ENCODE measurements at places on chromosomes 16 and 17.
A peak's percentile ranks its signal among the peaks of the same experiment; 100 is the strongest.

DNA sequence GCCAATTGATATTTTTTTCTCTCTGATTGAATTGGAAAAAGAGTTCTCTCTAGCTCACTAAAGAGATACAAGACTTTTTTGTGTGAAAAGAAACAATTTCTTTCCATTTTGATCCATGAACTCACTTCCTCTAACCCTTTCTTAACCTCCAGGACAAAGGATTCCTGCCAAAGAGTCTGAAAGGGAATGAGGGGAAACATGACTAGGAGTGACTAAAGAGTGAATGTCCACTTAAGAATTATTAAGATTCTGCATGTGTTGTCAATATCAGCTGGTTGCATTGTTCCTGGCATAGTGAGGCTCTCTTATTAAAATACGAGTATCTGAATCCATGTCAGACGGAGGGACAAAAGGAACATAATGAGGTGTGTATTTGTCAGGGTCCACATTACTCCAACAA, 344.7 kb downstream of the GRIN2A start:
- H3K4me1 ChIP-seq: no peaks in the 10 kb centered on the region
- DNase-seq: no peak
- no peaks in the 10 kb centered on the region for H3K27me3 ChIP-seq
- H3K27ac ChIP-seq: no peak overlapping the region

DNA sequence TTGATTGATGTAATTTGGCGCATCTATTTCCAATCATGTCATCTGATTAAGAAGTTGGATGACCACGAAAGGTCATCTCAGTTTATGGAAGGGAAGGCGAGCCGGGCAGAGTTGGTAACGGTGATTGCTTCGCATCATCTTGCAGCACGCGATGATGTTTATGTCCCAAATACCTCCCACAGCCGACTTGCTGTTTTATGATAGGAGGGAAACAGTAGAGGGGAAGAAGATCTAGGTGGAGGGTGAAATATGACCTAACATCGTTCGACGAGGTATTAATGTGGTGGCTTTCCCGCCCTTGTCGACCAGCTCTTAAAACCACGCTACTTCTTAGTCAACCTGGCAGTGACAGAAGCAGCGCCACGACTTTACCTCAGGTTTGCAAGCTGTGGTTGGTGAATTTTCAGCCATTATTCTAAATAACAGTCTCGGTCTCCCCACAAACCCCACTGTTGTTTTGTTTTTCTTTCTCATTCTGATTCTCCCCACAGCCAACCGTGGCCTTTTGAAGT, 805 bp upstream of the TANC2 start:
- peaks cover 28% of the 10 kb centered on the region for H3K27me3 ChIP-seq
- H3K27ac ChIP-seq: no peak overlapping the region
- peaks cover 15% of the 10 kb centered on the region for H3K4me1 ChIP-seq
- H3K4me3 ChIP-seq: peak overlapping the region; percentile 57
- no peaks in the 10 kb centered on the region for H3K36me3 ChIP-seq
- DNase-seq: no peak

DNA sequence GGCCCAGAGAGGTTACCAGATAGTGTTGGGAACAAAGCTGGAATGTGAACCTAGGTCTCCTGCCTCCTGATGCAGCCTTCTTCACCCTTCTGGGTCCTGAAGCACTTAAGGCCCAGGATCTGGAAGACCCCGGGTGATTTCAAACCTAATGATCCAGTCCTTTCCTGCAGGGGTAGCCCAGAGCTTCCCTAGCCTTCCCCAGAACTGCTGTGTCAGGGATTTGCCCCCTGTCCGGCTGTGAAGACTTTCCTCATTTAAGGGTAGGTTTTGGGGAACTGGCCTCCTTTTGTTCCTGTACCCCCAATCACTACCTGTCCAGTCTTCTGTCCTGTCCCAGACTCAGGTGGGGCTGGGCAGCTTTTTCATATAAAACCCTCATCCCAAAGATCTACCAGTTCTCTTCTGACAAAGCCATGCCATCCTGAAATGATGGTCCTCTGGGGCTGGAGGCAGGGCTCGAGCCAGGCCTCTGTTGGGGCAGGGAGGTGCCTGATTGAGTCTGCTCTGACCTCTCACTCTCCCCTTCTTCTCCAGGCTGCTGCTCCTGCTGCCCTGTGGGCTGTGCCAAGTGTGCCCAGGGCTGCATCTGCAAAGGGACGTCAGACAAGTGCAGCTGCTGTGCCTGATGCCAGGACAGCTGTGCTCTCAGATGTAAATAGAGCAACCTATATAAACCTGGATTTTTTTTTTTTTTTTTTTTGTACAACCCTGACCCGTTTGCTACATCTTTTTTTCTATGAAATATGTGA, 1.3 kb downstream of the MT1X start:
- DNase-seq: no peak
- H3K4me3 ChIP-seq: no peak overlapping the region
- peaks cover 5% of the 10 kb centered on the region for H3K4me1 ChIP-seq
- peaks cover 61% of the 10 kb centered on the region for H3K27me3 ChIP-seq
- no peak overlapping the region for H3K27ac ChIP-seq

GRCh38 chr17:29250666-29251065, 4.0 kb downstream of the CRYBA1 start:
- DNase-seq: no peak
- no peak overlapping the region for H3K4me3 ChIP-seq
- H3K27me3 ChIP-seq: no peaks in the 10 kb centered on the region
- H3K27ac ChIP-seq: no peak overlapping the region

DNA sequence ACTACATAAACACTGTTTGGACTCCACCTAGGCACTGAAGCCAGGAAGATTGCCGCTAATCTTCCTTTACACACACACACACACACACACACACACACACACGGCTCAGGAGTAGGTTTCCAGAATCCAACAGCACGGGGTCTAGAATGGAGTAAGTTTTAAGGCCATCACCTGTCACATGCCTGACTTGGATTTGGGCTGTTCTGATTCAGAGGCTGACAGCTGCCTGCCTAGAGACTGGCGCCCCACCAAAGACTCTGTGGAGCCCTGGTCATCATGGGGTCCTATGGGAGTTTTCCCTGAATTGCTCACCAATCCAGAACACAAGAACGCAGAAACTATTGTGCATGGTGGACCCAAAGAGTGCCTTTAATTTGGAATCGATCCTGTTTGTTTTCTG, 10.9 kb downstream of the CDRT4 start:
- H3K27ac ChIP-seq: no peak overlapping the region
- no peaks in the 10 kb centered on the region for H3K27me3 ChIP-seq
- DNase-seq: no peak
- H3K4me3 ChIP-seq: no peak overlapping the region
- no peaks in the 10 kb centered on the region for H3K4me1 ChIP-seq

- no peaks in the 10 kb centered on the region for H3K27me3 ChIP-seq
- no peak overlapping the region for H3K27ac ChIP-seq
- H3K36me3 ChIP-seq: no peaks in the 10 kb centered on the region
- DNase-seq: no peak
- H3K4me3 ChIP-seq: no peak overlapping the region
Measured at GRCh38 chr16:2610781-2611498, 71.4 kb upstream of the KCTD5 start.

- no peak for DNase-seq
- H3K27me3 ChIP-seq: peaks cover 19% of the 10 kb centered on the region
- H3K36me3 ChIP-seq: no peaks in the 10 kb centered on the region
- H3K4me1 ChIP-seq: peaks cover 16% of the 10 kb centered on the region
Measured at GRCh38 chr16:30895627-30896260, 670 bp upstream of the CTF1 start.

- no peaks in the 10 kb centered on the region for H3K27me3 ChIP-seq
- peak overlapping the region; percentile 21 for H3K4me3 ChIP-seq
- H3K4me1 ChIP-seq: peaks cover 35% of the 10 kb centered on the region
- peak; percentile 29 for DNase-seq
- peaks cover 15% of the 10 kb centered on the region for H3K36me3 ChIP-seq
- peak overlapping the region; percentile 86 for H3K27ac ChIP-seq
Measured at GRCh38 chr16:52456368-52456767, 90.6 kb downstream of the TOX3 start.

- no peak for DNase-seq
- peak overlapping the region; percentile 92 for H3K27ac ChIP-seq
- H3K27me3 ChIP-seq: no peaks in the 10 kb centered on the region
- no peaks in the 10 kb centered on the region for H3K36me3 ChIP-seq
- H3K4me1 ChIP-seq: peaks cover 78% of the 10 kb centered on the region
Measured at GRCh38 chr17:14329900-14330491, 29.1 kb downstream of the HS3ST3B1 start.

DNA sequence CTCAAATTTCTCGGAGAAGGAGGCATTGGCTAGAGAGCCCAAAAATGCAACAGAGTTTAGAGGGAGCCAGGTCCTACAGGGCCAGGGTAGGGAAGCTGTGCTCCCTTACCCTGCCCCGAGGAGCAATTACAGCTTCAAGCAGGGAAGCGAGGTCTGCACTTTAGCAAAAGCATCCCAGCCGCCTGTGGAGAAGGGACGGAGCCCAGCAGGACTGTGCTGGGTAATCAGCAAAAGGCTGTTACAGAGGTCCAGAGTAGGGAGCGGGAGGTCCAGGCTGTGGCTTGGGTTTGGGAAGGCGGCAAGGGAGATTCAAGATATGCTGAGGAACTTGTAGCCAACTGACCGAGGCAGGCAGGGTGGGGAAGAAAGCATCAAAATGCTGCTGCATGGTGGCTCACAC, 162.6 kb downstream of the TMEM132E start:
- no peak overlapping the region for H3K27ac ChIP-seq
- H3K27me3 ChIP-seq: no peaks in the 10 kb centered on the region
- no peak overlapping the region for H3K4me3 ChIP-seq

DNA sequence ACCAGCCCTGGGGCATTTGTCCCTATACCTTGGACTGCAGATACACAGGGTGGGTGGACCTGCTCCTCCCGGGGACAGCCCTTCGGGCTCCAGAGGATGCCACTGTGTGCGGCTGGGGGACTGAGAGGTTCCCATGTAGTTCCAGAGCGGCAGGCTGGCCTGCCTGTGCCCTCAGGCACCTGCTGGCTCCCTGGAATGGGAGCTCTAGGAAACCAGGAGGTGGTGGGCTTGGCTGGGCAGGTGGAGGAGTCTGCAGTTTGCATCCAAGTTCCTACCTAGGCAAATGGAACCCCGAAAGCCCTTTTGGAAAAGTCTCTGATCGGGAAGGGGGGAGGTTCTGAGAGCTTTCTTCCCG, 982 bp downstream of the DBNDD1 start:
- H3K4me1 ChIP-seq: peaks cover 17% of the 10 kb centered on the region
- H3K27me3 ChIP-seq: peaks cover 34% of the 10 kb centered on the region
- DNase-seq: no peak
- H3K27ac ChIP-seq: no peak overlapping the region
- peak overlapping the region; percentile 62 for H3K4me3 ChIP-seq

- DNase-seq: no peak
- H3K4me3 ChIP-seq: no peak overlapping the region
- H3K27me3 ChIP-seq: no peaks in the 10 kb centered on the region
- no peaks in the 10 kb centered on the region for H3K4me1 ChIP-seq
- H3K27ac ChIP-seq: no peak overlapping the region
Measured at GRCh38 chr17:2792366-2793169, 3.7 kb upstream of the RAP1GAP2 start.

DNA sequence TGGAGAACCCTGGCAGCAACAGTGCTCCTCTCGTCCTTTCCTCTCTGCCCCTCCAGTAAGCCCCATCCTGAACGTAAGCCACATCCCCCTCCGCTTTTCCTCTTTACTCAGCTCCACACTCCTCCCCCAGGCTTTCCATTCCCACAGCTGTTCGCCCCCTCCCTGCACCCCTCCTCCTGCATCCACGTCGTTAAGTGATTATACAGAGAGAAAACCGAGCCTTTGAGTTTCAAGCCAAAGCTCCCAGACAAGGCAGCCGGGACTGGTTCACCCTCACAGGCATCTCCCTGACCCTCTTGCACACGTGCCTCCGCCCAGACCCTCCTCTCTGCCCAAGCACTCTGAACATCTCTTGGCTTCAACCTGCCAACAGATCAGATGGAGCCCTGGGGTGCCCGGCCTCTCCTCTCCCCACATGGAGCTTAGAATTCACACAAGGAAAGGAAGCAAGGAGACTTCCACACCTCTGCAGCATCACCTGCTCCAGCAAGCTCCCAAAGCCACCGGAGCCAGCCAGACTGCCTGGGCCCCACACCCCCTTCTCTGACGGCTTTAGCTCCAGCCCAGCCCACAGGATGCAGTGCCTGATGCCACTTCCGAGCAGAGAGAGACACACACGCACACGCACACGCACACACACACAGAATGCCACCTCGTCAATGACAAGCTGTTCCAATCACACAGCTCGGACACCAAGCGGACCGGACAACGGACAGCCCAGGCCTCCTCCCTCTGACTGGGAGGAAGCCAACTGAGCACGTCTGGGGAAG, 99.9 kb upstream of the CCL2 start:
- peaks cover 47% of the 10 kb centered on the region for H3K27me3 ChIP-seq
- no peak overlapping the region for H3K4me3 ChIP-seq
- H3K27ac ChIP-seq: no peak overlapping the region
- DNase-seq: peak; percentile 31

DNA sequence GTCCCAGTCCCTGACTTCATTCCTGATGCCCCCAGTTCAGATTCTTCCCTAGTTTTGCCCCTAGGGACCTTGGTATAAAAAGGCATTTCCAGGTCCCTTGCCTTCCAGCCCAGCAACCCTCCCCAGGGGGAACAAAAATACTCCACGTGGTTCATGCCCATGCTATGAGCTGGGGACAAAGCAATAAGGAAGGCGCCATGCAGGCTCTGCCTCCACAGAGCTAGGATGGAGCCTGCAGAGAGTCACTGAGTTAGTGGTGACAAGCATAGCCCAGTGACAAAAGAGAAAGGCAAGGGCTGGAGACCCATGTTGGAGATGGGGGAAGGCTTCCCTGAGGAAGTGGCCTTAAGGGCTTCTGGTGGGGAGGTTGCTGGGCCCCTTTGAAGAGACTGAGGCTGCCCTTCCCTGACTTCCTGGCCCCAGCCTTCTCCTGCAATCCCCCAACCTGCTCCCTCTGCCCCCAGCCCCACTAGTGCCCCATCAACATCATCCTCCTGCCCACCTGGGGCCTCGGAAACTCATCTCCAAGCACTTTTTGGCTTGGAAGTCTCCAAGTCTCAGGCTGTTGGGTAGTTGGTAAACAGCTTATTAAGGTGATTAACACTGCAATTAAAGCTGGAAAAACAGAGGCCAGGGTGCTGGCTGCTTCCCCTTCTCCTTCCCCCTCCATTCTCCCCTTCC, 9.6 kb downstream of the DLX3 start:
- H3K27ac ChIP-seq: no peak overlapping the region
- H3K4me3 ChIP-seq: no peak overlapping the region
- DNase-seq: peak; percentile 9
- peaks cover 27% of the 10 kb centered on the region for H3K4me1 ChIP-seq

GRCh38 chr17:5211458-5211857, 19.8 kb upstream of the ZNF594 start:
- H3K27me3 ChIP-seq: no peaks in the 10 kb centered on the region
- no peak overlapping the region for H3K4me3 ChIP-seq
- no peak overlapping the region for H3K27ac ChIP-seq
- H3K36me3 ChIP-seq: no peaks in the 10 kb centered on the region

- no peak overlapping the region for H3K27ac ChIP-seq
- H3K4me3 ChIP-seq: peak overlapping the region; percentile 90
- no peaks in the 10 kb centered on the region for H3K36me3 ChIP-seq
- peak; percentile 79 for DNase-seq
Measured at GRCh38 chr16:67666032-67666551, 458 bp downstream of the ENKD1 start.

Measured in neural progenitor cell (in vitro differentiated cells).